ENCODE measurements at places on chromosomes 13 and 19. TPM values are rescaled to one million over a fixed set of nuclear protein-coding genes. Genes with fewer than 3 reads are reported as not detected.

DNA sequence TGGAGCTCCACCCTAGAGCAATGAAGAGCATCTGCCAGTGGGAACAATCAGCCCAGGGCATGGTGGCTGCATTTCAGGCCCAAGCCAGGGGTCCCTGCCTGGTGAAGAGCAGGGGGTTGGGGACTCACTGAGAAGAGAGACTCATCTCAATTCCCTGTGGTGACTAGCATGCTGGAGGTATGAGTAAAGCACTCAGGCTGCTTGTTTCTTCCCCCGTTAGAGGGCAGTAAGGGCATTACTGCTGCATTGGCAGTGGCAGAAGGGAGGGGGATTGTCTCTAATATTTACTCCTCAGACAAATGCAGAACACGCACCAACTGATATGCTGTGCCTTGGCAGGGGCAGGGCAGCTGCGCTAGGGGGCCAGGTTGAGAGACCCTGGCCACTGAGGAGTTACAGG lies 329.1 kb downstream of the SLITRK5 start:
- no peak for DNase-seq
- H3K27ac ChIP-seq, result no peak overlapping the region
- no peaks in the 10 kb centered on the region for H3K27me3 ChIP-seq
- H3K36me3 ChIP-seq, result no peaks in the 10 kb centered on the region

AZU1 gene
- total RNA-seq, result not detected

- no peak overlapping the region for H3K27ac ChIP-seq
- no peaks in the 10 kb centered on the region for H3K36me3 ChIP-seq
- no peaks in the 10 kb centered on the region for H3K27me3 ChIP-seq
- no peaks in the 10 kb centered on the region for H3K4me1 ChIP-seq
- DNase-seq, result no peak
These were observed 146.8 kb downstream of the IER2 start for GRCh38 chr19:13297023-13297422.

KIR2DL4 gene
- total RNA-seq, result not detected

CPAMD8 gene
- total RNA-seq, result 0.29 TPM

DNA sequence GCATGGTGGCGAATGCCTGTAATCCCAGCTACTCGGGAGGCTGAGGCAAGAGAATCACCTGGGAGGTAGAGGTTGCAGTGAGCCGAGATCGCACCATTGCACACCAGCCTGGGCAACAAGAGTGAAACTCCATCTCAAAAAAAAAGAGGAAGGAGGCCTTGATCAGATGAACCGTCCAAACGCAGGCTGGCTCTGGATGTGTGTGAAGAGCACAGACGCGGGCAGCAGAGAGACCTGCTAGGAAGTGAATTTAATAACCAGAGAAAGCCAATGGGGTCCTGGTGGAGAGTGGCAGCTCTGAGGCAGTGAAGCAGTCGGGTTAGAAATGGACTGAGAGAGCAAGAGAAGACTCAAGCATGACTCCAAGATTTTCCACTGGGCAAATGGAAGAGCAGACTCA lies 136.5 kb downstream of the RNF17 start:
- H3K36me3 ChIP-seq, result peaks cover 3% of the 10 kb centered on the region
- no peaks in the 10 kb centered on the region for H3K27me3 ChIP-seq
- peaks cover 8% of the 10 kb centered on the region for H3K4me1 ChIP-seq

- no peak for DNase-seq
- no peaks in the 10 kb centered on the region for H3K27me3 ChIP-seq
- H3K36me3 ChIP-seq, result no peaks in the 10 kb centered on the region
These were observed 1512.0 kb downstream of the SLITRK1 start for GRCh38 chr13:82370316-82370715.

GRCh38 chr13:30577401-30577852 lies 40.3 kb upstream of the USPL1 start:
- no peak overlapping the region for H3K4me3 ChIP-seq
- peak; percentile 64 for DNase-seq
- H3K27me3 ChIP-seq, result no peaks in the 10 kb centered on the region
- no peaks in the 10 kb centered on the region for H3K36me3 ChIP-seq

DNA sequence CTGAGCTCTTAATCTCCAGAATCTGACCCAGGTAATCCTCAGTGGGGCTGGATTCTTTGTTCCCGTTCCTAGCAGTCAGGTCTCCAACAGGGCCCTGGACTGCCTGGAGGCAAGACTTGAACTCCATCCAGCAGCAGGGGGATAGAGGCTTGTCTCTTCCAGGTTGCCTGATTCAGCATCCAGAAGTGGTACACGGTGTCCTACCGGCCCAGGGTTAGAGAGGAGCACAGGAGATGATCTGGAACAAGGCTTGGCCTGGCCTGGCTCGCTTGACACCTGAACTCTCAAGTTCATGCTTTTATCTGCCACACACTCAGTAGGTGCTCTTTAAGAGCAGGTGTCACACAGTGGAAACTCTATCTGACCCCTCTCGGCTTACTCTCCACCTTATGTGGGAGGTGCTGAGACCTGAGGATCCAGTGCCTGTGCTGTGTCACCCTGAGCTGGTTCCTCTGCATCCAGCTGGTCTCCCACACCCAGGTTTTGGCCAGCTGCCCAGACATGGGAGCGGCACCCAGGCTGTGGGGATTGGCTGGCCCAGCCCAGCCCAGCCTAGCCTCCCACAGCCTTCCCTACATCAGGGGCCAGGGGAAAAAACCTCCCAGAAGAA lies at the start of gene CYP4F3:
Gene CYP4F3, plus strand, starts transcription at position 604 of the 610 bp plus-strand sequence. CDS start 519 bp downstream, outside the sequence.
- no peak for DNase-seq
- H3K4me1 ChIP-seq, result no peaks in the 10 kb centered on the region
- no peak within 1 kb of the TSS for H3K4me3 ChIP-seq
- no peak within 1 kb of the TSS for H3K27ac ChIP-seq

DNA sequence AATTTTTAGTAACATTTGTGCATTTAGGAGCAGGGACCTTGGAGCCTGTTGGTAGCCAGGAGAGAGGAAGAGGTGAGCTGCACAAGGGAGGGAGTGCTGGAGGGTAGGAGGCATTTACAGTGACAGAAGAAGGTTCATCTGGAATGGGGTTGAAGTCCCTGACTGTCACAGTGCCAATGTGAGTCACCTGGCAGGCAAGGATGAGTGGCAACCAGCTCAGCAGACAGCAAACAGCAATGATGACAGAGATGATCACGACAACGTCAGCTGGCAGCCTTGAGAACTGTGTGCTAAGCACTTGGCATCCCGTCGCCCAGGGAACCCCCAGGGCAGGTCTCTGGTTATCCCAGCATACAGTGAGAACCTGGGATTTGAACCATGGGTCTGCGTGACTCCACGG lies 2.6 kb downstream of the OR10H5 start:
- no peak for DNase-seq
- no peaks in the 10 kb centered on the region for H3K4me1 ChIP-seq
- H3K4me3 ChIP-seq, result no peak overlapping the region
- no peaks in the 10 kb centered on the region for H3K27me3 ChIP-seq
- H3K27ac ChIP-seq, result no peak overlapping the region

- H3K4me1 ChIP-seq, result peaks cover 12% of the 10 kb centered on the region
- DNase-seq, result no peak
These were observed 2.3 kb downstream of the ATP11A start for GRCh38 chr13:112692104-112692503.

FPR1 gene
- 4.4 TPM for total RNA-seq

PAK4 gene
- total RNA-seq, result 6.8 TPM

CEACAM3 gene
- not detected for total RNA-seq

ERICH4 gene
- total RNA-seq, result not detected

DNA sequence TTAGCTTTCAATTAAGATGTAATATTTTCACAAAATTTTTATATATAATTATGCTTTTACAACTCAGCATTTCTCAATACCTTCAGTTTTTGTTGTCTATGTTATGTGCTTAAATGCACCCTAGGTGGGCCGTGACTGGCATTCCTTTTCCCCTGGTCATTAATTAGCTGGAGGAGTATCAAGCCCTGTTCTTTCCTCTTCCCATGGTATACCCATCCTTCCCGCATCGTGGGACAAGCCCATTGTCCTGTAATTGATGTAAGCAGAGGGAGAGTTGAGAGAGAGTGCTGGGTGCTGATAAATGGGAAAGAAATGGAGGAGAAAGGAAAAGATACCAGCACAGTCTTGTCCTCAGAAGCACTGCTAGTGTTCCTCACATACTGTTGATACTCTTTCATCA lies 591.7 kb downstream of the GPC6 start:
- no peak overlapping the region for H3K4me3 ChIP-seq
- H3K27ac ChIP-seq, result no peak overlapping the region
- H3K27me3 ChIP-seq, result no peaks in the 10 kb centered on the region

DNA sequence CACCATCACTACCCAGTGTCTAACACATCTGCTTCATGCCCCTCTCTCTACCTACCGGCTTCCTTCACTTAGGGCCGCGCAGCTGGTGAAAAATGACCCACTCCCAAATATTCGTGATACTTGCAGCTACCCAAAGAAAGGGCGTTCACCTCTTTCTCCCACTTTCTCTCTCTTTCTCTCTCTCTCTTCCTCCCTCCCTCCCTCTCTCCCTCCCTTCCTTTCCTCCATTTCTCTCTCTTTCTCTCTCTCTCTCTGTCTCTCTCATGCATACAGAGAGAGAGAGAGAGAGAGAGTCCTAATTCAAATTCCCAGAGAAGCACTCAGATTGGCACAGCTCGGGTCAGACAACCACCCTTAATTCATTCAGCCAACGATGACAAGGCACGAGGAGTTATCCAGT lies 27.7 kb upstream of the POP4 start:
- H3K36me3 ChIP-seq, result no peaks in the 10 kb centered on the region
- no peak overlapping the region for H3K27ac ChIP-seq
- no peak overlapping the region for H3K4me3 ChIP-seq
- peaks cover 24% of the 10 kb centered on the region for H3K27me3 ChIP-seq

ZFP30 gene
- total RNA-seq, result 19.2 TPM

CD209 gene
- total RNA-seq, result not detected

ATP12A gene
- total RNA-seq, result under 0.01 TPM

DNA sequence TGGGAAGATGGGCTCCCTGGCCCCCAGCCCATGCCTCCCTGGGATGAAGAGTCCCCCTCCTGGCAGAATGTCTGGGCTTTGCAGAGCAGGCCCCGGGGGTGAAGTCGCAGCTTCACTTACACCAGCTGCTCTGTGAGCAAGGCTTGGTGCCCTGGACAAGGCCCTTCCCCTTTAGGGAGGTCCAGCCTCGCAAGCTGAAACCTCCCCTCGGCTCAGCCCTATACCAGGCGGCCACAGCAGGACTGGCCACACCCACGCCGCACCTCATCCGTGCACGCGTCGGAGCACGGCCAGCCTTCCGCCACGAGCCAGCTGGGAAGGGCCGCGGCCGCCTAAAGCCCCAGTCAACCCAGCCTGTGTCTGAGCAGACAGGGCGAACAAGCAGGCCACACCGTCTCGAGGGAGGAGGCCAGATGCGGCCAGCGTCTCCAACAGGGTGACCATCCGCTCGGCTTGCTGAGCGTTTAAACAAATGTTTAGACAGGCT lies 83.2 kb upstream of the MCF2L start:
- H3K4me1 ChIP-seq, result no peaks in the 10 kb centered on the region
- DNase-seq, result peak; percentile 99
- no peak overlapping the region for H3K27ac ChIP-seq
- peak overlapping the region; percentile 66 for H3K4me3 ChIP-seq
- no peaks in the 10 kb centered on the region for H3K27me3 ChIP-seq

DNA sequence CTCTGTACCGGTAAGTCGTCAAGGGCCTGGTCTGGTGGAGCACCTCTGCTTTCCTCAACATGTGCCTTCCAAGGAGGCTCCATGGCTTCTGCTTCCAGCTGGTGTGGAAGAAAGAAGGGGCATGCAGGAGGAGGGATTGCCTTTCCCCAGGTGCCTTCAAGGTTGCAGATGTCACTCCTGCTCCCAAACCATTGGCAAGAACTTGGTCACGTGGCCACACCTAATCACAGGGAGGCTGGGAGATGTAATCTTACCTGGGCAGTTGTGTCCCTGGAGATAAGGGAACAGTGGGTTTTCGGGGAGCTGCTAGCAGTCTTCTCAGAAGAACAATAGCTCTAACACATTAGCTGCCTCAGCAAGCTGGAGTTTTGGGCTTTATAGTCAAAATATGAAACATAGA lies 9.7 kb upstream of the GPR18 start:
- H3K27ac ChIP-seq, result no peak overlapping the region
- H3K4me3 ChIP-seq, result no peak overlapping the region
- no peaks in the 10 kb centered on the region for H3K4me1 ChIP-seq
- H3K36me3 ChIP-seq, result no peaks in the 10 kb centered on the region
- DNase-seq, result no peak

Measured in osteoblast (primary cell).